CD4-positive, alpha-beta memory T cell (primary cell): ENCODE measurements at places on chromosomes 11 and 22. TPM values are rescaled to one million over a fixed set of nuclear protein-coding genes. Genes with fewer than 3 reads are reported as not detected.

DNA sequence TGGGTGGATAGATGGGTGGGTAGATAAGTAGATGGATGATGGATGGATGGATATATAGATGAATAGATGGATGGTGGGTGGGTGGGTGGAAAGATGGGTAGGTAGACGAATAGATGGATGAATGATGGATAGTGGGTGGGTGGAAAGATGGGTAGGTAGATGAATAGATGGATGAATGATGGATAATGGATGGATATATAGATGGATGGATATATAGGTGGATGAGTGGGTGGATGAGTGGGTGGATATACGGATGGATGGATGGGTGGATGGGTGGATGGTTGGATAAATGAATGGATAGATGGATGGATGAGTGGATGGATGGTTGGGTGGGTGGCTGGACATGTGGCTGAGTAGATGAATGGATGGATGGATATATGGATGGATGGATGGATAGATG, 53.1 kb upstream of the THY1 start:
- DNase-seq = no peak

- no peak for DNase-seq
These were observed 45.0 kb upstream of the CTTN start for GRCh38 chr11:70353329-70353728.

GRCh38 chr11:124415356-124415923, 9.2 kb downstream of the OR8B4 start:
- DNase-seq = no peak

GRCh38 chr22:17924735-17925364, 99.5 kb downstream of the MICAL3 start:
- no peak for DNase-seq

DNA sequence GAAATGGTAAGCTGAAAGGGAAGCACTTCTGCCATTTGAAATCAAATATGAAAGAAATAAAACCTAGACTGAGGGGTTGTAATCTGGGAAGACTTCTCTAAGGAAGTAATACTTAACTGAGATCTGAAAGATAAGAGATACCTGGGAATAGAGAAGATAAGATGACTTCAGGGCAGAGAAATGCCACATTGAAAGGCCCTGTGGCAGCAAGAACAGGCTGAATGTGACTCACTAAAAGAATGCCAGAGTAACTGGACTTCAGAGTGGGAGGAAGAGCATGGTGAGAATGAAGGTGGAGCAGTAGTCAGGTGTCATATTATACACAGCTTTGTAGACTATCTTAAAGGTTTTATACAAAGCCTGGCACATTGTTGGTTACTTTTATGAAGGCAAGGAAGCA, 17.6 kb downstream of the CALCA start:
- no peak for DNase-seq

GRCh38 chr11:70628855-70629844, 230.8 kb downstream of the CTTN start:
- DNase-seq = no peak

GRCh38 chr11:69919659-69920344, 100.6 kb upstream of the FGF3 start:
- no peak for DNase-seq

- DNase-seq = no peak
These were observed 958.0 kb upstream of the CNTN5 start for GRCh38 chr11:98062714-98063113.

DNA sequence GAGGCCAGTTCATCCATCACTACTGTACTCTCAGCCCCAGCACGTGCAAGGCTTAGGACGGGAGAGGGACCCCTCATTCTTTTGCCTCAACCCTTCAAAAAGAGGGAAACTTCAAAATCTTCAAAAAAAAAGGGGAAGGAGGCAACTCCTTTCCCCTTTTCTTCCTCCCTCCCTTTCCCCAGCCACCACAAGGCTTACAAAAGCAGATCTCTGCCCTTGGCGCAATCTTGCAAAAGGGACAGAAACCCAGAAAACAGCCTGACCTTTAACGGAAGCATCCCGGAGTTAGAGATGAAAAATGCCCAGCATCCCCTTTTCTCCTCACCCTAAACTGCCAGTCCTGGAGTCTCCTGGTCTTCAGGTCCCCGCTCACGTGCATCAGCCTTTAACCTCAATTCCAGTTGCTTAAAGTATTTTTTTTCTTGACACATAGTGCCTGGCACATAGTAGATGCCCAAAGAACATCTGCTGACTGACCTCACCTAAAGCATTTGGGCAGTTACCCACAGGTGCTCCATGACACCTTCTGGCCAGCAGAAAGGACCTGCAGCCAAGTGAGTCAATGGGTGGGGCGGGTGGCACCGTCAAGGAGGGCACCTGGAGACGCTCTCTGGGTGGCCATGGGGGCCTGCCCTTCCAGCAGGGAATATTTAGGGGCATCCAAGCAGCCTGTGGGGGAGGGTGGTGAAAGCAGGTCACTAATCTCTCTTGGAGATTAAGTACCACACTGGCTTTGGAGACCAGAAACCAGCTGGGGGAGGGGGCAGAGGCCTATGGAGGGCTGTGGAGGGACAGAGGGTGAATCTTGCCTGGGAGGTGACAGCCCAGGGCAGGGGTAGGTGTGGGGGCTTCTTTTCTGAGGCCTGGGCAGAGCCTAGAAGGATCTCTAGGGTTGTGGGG, 16.3 kb downstream of the NECTIN1 start:
- no peak for DNase-seq

- DNase-seq = no peak
These were observed 729 bp upstream of the CHKB start for GRCh38 chr22:50583294-50583861.

- no peak for DNase-seq
These were observed 154.1 kb downstream of the COMMD9 start for GRCh38 chr11:36135076-36135475.

DNA sequence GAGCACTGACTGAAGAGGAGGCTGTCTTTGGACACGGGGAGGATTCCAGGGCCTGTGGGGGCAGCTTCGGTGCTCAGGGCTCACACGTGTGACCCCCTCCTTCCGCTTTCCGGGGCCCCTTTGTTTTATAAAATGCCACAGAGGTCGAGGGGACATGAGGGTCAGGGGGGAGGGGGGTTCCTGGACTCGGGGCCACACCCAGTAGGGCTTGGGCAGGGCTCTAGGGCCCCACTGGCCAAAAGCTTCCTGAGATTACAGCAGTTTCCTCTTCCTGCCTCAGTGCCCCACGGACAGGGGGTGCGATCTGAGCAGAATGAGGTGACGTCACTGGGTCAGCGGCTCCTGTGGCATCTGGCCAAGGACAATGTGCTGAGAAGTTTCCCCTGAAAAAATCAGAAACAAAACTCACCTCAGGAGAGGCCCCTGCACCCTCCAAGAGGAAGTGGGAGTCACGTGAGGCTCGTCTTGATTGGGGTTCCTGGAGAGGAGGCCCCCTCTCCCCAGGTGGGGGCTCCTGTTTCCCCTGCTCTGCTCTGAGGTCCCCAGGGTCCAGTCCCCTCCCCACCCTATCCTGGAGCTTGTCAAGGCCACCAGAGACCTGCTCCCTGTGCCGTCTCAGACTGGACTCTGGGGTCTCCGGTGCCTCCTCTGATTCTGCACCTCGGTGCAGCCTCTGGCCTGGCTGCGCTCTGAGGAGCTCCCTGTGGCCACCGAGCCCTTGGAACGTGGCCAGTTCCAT, 6.4 kb upstream of the IFITM3 start:
- peak; percentile 68 for DNase-seq

GRCh38 chr11:120098503-120099020, 39.4 kb downstream of the TRIM29 start:
- DNase-seq = no peak

- no peak for DNase-seq
These were observed 106.0 kb downstream of the TRIM29 start for GRCh38 chr11:120031612-120032600.

DNA sequence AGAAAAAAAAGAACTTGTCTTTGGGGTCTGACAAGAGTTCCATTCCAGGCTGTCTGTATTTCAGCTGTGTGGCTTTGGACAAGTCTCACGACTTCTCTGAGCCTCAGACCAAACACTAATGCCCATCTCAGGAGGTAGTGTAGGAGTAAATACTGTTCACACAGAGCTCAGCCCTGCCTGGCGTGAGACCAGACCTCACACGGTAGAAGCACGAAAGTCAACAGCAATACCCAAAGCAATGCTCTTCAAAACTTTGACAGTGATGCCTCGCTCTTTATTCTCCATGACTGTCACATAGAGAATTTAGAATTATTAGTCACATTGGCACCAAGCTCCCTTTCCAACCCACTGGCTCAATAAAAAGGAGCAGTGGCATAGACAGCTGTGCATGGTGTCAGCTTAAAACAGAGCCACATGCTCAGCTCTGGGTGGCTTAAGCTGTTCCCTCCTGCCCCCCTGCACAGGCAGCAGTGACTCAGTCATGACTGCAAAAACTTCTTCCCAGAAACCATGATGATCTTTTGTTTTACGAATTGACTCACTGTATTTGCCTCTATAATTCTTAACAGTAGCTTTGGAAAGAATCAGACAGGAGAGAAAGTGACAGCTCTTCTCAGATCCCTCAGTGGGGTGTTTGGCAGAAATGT, 74.0 kb upstream of the PHF21B start:
- DNase-seq = no peak

- DNase-seq = no peak
These were observed 5.1 kb downstream of the CARS1 start for GRCh38 chr11:3052109-3052479.

DNA sequence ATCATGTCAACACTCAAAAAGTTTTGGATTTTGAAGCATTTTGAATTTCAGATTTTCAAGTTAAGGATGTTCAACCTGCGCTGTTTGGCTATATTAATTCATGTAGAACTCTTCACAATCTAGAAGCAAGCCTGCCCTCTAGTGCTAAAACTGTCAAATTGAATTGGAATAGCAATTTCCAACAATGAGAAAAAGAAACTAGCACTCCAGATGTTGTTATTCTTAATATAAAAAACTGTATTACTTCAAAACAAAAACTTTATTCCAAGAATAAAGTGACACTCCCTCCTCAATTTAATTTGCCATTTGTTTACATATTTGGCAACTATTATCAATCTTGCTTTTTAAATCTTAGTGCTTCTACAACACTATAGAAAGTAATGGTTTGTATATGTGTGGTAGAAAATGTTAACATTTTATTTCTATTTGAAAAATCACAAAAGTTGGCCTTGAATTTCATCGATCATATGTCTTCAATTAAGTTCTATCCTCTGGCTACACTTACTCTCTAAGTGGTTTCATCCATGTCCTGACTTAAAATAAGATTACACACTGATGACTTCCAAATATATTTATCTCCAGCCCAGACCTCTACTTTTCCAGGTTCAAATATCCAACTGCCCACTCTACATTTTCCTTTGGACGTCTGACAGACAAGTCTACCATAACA, 36.6 kb downstream of the DCUN1D5 start:
- DNase-seq = no peak

GRCh38 chr11:27373856-27374602, 11.0 kb upstream of the CCDC34 start:
- DNase-seq = no peak

DNA sequence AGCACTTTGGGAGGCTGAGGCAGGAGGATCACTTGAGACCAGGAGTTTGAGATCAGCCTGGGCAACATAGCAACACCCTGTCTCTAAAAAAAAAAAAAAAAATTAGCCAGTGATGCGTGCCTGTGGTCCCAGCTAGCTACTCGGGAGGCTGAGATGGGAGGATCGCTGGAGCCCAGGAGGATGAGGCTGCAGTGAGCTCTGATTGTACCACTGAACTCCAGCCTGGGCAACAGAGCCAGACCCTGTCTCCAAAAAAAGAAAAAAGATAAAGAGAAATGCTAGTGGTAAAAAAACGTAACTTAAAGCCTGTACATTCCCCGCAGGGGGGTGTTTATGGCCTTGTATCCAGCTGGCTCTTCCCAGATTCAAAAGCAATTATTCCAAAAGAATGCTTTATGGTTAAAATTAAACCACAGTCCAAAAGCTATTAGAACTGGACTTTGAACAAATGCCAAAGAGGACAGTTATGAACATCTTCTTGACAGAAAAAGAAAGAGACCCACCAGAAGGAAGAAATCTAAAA, 16.4 kb upstream of the SNX32 start:
- DNase-seq = no peak

- no peak for DNase-seq
These were observed 95.6 kb downstream of the CTTN start for GRCh38 chr11:70493891-70494290.

- peak; percentile 69 for DNase-seq
These were observed at the start of gene YPEL4 for GRCh38 chr11:57649826-57650738. Gene YPEL4, minus strand, starts transcription at chr11:57649912. Its CDS starts 2,805 bp downstream, at chr11:57647107.

DNA sequence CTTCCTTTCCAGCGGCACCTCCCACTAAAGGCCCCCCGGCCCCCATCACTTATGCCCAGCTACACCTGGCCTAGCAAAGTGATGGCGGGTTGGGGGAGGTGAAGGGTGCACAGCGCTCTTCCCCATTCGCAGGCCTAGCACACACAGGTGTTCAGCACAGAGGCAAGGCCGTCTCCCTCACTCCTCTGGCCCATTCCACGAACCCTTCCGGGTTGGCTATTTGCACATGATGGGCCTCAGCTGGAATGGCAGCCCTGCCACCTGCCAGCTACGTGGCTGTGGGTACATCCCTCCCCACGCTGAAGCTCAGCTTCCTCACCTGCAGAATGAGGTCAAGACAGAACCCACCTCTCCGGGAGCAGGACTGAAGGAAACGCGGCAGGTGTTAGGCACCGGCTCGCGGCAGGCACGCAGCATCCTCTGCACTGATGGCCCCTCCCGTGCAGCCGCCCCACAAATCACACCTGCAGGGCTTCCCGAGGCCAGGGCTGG, 4.8 kb downstream of the KIAA0930 start:
- DNase-seq = no peak

DNA sequence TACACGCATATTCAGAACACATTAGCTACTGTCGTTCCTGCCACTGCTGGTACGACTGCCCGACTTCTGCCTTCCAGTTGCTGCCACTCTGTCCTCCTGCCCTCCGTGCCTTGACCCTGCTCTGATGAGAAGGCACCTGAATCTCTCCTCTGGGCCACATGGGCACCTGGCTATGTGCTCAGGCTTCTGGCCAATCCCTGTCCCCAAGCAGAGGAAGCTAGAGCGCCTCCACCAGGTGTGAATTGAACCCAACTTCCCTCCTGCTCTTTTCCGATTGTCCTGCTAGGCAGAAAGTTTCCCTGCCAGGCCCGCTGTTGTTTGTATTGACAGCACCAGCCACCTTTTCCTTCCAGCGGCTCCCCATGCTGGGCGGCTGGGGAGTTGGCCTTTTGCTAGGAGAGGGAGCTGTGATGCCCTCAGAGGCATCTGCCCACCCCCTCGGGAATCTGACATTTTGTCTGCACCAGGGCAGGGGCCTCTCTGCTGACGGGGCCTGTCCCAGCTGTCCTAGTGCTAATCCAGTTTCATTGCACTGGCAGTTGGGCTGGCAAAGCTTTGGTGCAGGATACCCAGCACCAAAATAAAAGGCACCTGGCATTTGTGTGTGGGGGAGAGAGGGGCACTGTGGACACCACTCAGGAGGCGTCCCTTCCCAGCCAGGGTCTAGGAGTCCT, 118.0 kb downstream of the GRIK4 start:
- DNase-seq = no peak

GRCh38 chr22:40178417-40179409, 988 bp downstream of the TNRC6B start:
- DNase-seq = peak; percentile 42

GRCh38 chr11:47977623-47978022, 2.7 kb upstream of the PTPRJ start:
- DNase-seq = no peak

GRCh38 chr11:11787305-11788062, 54.3 kb upstream of the USP47 start:
- DNase-seq = peak; percentile 64

SCO2 gene
- total RNA-seq = not detected

SPI1 gene
- 5.0 TPM for total RNA-seq

MYBPC3 gene
- total RNA-seq = not detected

TMEM121B gene
- total RNA-seq = not detected

RGL4 gene
- 9.8 TPM for total RNA-seq

LRRC4C gene
- total RNA-seq = not detected

OPCML gene
- not detected for total RNA-seq
